Cardiac muscle cell (in vitro differentiated cells and primary cell): ENCODE measurements at places on chromosomes 4 and X.

GRCh38 chr4:108035691-108036090, 46.0 kb downstream of the HADH start:
- DNase-seq: no peak
- no peaks in the 10 kb centered on the region for H3K36me3 ChIP-seq
- H3K4me3 ChIP-seq: no peak overlapping the region
- H3K27ac ChIP-seq: peak overlapping the region; percentile 88
- H3K4me1 ChIP-seq: peaks cover 19% of the 10 kb centered on the region
- H3K27me3 ChIP-seq: no peaks in the 10 kb centered on the region

DNA sequence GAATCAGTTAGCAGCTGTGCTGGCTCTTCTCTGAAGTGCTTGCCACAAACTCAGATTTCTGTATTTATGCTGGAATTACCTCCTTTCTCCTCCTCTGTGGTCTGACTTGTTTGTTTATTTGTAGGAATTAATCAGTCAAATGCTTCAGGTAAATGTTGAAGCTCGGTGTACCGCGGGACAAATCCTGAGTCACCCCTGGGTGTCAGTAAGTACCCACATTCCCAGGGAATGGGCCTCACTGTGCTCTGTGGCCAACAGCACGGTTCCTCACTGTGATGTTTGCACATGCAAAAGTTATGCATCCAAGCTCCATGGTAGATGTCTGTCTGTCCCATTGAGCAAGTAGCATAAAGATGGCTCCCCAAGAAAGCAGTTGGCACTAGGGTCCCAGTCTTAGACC, 169.9 kb downstream of the DCLK2 start:
- H3K4me3 ChIP-seq: no peak overlapping the region
- H3K4me1 ChIP-seq: no peaks in the 10 kb centered on the region
- H3K27ac ChIP-seq: no peak overlapping the region
- no peaks in the 10 kb centered on the region for H3K27me3 ChIP-seq
- H3K36me3 ChIP-seq: no peaks in the 10 kb centered on the region

GRCh38 chrX:41095908-41096307, 10.7 kb downstream of the USP9X start:
- no peak overlapping the region for H3K4me3 ChIP-seq
- no peaks in the 10 kb centered on the region for H3K36me3 ChIP-seq
- H3K27me3 ChIP-seq: no peaks in the 10 kb centered on the region
- H3K4me1 ChIP-seq: peaks cover 17% of the 10 kb centered on the region

- H3K27me3 ChIP-seq: no peaks in the 10 kb centered on the region
- no peak for DNase-seq
- peaks cover 23% of the 10 kb centered on the region for H3K4me1 ChIP-seq
Observed at GRCh38 chr4:152112887-152113286, 352.1 kb upstream of the GATB start.

- DNase-seq: peak; percentile 32
- H3K36me3 ChIP-seq: no peaks in the 10 kb centered on the region
- no peaks in the 10 kb centered on the region for H3K4me1 ChIP-seq
- H3K27ac ChIP-seq: no peak overlapping the region
- H3K4me3 ChIP-seq: no peak overlapping the region
Observed at GRCh38 chrX:11137543-11138139, 26.5 kb downstream of the HCCS start.

GRCh38 chrX:13051529-13052172, 7.2 kb upstream of the FAM9C start:
- peak; percentile 57 for DNase-seq
- no peak overlapping the region for H3K4me3 ChIP-seq
- no peaks in the 10 kb centered on the region for H3K27me3 ChIP-seq
- H3K27ac ChIP-seq: no peak overlapping the region

DNA sequence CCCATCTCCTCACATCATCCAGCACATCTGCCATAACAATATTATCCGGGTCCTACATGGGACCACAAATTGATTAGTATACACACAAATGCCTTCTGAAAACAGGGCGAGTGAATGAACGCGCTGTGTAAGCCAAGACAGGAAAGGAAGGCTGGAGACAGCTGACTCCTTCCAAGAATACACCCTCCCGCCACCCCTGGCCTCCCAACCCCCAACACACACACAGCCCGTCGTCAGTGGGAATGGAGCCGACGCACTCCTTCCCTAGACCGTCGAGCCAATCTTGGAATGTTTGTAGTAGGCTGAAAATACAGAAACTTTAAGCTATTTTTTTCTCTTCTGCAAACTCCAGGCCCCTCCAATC, 319 bp upstream of the MAGEH1 start:
- DNase-seq: no peak
- no peaks in the 10 kb centered on the region for H3K27me3 ChIP-seq
- no peaks in the 10 kb centered on the region for H3K36me3 ChIP-seq
- H3K4me1 ChIP-seq: no peaks in the 10 kb centered on the region
- H3K4me3 ChIP-seq: peak overlapping the region; percentile 56
- H3K27ac ChIP-seq: no peak overlapping the region

GRCh38 chr4:152103181-152103901, 342.5 kb upstream of the GATB start:
- H3K4me3 ChIP-seq: no peak overlapping the region
- DNase-seq: no peak
- no peaks in the 10 kb centered on the region for H3K36me3 ChIP-seq
- no peaks in the 10 kb centered on the region for H3K27me3 ChIP-seq
- no peak overlapping the region for H3K27ac ChIP-seq

DNA sequence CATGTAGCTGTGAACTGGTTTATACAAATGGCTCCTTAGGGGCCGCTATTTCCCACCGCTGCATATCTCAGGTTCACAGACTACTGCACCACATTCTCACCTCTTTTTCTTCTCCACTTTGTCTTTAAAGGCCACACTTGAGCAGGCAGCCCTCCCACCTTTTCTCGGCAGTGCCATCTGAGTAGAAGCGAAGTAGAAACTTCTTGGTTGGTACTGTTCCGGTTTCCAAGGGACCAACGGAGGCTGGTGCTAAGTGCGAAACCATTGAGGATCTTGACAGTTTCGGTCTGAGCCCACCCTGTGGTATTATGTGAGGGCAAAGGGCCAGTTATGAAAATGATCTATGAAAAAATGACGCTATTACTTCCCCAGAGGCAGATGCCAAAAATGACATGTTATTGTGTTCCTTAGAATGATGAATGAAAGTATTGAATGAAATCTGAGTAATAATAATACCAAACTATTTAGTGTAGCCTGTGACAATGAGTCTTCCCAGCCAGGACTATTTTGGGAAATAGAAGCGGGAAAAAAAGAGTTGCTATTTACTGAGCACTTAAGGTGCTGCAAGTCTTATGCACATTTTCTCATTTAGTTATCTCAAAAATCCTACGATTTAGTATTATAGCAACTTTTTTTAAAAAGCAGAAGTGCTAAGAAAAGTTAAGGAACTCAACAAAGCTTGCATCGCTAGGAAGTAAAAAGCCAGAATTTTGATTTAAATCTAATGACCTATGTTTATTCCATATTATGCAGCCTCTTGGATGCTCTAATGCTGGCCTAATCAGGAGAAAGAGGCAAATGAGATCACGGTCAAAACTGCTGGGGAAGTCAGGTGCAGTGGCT, 29.6 kb upstream of the CHRNA9 start:
- no peaks in the 10 kb centered on the region for H3K4me1 ChIP-seq
- DNase-seq: no peak
- no peaks in the 10 kb centered on the region for H3K27me3 ChIP-seq
- no peaks in the 10 kb centered on the region for H3K36me3 ChIP-seq
- no peak overlapping the region for H3K4me3 ChIP-seq

GRCh38 chrX:131067846-131068745, 9.9 kb downstream of the ARHGAP36 start:
- no peak overlapping the region for H3K27ac ChIP-seq
- peaks cover 75% of the 10 kb centered on the region for H3K27me3 ChIP-seq
- no peaks in the 10 kb centered on the region for H3K4me1 ChIP-seq
- H3K4me3 ChIP-seq: peak overlapping the region; percentile 23

DNA sequence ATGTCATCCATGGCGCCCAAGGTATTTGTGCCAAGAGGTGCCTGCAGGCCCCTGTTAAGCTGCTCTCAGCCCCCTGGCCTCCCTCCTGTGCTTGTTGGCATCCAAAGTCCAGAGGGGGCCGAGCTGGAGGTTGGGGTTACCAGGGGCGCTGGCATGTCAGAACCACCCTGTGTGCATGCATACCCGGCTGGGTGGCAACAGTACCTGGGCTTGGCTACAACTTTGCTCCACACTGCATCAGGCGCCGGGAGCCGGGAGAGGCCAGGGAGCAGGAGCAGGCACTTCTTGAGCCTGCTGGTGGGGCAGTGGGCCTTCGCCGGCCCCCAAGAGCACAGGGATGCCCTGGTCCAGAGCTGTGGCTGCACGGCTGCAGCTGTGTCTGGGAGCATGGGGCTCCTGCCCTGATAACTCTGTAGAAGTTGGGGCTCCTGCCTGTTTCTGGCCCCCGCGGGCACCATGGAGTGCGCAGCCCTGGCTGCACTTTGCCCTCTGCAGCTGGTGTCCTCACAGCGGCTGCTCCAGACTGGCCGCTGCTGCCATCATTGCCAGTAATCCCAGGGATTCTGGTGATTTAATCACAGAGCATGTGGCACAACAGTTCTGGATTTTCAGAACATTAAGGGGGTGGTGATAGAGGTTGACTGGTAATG, 130.3 kb downstream of the ARHGAP10 start:
- no peak overlapping the region for H3K27ac ChIP-seq
- H3K36me3 ChIP-seq: peaks cover 3% of the 10 kb centered on the region
- no peaks in the 10 kb centered on the region for H3K27me3 ChIP-seq
- H3K4me1 ChIP-seq: no peaks in the 10 kb centered on the region

DNA sequence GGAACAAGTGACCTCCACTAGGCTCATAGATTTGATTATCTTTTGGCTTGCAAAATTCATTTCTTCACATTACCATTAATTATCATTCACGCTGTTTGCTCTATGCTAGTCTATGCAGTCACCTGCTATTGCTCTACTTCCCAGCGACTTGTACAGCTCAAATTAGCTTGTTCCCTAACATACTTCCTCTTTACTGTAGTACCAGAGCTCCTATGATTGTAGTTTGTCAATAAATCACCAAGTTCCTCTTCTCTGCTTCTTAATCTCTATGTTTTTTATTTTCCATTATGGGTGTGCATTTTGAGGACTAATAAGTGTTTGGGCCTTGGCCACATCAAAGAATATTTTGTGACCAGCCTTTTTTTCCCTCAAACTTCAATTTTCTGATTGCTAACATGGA, 6.2 kb upstream of the GSPT2 start:
- H3K36me3 ChIP-seq: no peaks in the 10 kb centered on the region
- peaks cover 7% of the 10 kb centered on the region for H3K27me3 ChIP-seq
- DNase-seq: no peak
- no peaks in the 10 kb centered on the region for H3K4me1 ChIP-seq

DNA sequence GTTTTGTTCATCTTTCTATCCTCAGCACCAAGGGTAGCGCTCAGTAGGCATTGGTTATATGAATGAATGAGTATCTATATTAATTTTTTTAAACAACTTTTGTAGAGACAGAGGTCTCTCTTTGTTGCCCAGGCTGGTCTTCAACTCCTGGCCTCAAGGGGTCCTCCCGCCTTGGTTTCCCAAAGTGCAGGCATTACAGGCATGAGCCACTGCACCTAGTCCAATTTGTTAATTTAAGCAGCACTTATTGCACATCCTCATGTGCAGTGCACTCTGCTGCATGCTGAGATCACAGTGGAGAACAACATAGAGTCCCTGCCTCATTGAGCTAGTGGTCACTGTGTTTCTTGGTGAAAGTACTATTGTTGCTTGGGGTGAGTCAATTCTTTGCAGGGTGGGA, 94.4 kb downstream of the NHSL2 start:
- no peak overlapping the region for H3K4me3 ChIP-seq
- no peaks in the 10 kb centered on the region for H3K27me3 ChIP-seq
- H3K4me1 ChIP-seq: no peaks in the 10 kb centered on the region

DNA sequence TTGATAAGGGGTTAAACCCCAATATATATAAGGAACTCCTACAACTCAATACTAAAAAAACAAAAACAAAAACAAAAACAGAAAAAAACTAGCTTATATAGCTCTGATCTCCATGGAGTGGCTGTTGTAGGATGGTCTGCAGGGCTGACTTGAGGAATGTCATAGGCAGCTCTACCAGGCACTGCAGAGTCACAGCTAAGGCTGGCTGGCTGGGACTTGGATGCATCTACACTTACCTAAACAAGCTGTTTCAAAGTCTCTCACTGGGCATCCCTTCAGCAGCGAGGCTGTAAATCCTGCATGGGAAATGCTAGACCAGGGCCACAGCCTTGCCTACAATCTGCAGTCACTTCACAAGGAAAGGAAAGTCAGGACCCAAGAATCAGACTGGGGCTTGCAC, 61.3 kb downstream of the HOPX start:
- peak; percentile 8 for DNase-seq
- H3K27ac ChIP-seq: no peak overlapping the region
- H3K4me3 ChIP-seq: no peak overlapping the region
- no peaks in the 10 kb centered on the region for H3K4me1 ChIP-seq
- no peaks in the 10 kb centered on the region for H3K27me3 ChIP-seq

DNA sequence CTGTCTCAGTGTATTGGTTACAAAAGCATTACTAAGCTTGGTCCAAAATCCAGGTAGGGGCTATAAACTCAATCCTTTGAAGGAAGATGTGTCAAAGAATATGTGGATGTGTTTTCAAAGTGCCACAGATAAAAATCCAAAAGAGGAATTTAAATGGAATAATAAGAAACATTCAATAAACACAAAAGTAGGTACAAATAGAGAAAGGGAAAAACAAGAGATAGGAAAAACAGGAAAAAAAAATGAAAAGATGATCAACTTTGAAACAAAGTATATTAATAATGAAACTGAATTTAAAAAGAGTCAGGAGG, 64.0 kb downstream of the PPP4R3C start:
- H3K27ac ChIP-seq: no peak overlapping the region
- no peaks in the 10 kb centered on the region for H3K36me3 ChIP-seq
- no peaks in the 10 kb centered on the region for H3K4me1 ChIP-seq
- no peak for DNase-seq

DNA sequence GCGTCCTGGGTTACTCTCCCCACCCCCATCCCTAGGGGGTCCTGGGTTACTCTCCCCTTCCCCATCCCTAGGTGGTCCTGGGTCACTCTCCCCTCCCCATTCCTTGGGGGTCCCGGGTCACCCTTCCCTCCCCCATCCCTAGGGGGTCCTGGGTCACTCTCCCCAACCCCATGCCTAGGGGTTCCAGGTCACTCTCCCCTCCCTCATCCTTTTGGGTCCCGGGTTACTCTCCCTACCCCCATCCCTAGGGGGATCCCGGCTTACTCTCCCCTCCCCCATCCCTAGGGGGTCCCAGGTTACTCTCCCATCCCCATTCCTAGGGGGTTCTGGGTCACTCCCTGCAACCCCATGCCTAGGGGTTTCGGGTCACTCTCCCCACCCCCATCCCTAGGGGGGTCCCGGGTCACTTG, 1.5 kb downstream of the ASMTL start:
- no peaks in the 10 kb centered on the region for H3K4me1 ChIP-seq
- H3K36me3 ChIP-seq: no peaks in the 10 kb centered on the region
- no peak overlapping the region for H3K27ac ChIP-seq
